ENCODE measurements at places on chromosomes 6 and 20.

DNA sequence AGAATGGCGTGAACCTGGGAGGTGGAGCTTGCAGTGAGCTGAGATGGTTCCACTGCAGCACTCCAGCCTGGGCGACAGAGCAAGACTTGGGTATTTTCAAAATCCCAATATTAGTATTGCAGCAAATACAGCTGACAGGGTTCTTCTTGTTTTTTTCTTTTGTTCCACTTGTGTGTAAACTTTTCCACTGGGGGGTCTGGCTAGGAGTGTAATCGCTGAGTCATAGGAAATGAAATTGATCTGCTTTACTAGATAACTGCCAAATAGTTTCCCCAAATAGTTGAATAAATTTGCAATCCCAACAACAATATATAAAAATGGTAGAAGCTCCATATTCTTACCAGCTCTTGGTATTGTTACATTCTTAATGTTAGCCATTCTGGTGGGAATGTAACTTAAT lies 526.0 kb upstream of the SOX4 start:
- DNase-seq = no peak

DNA sequence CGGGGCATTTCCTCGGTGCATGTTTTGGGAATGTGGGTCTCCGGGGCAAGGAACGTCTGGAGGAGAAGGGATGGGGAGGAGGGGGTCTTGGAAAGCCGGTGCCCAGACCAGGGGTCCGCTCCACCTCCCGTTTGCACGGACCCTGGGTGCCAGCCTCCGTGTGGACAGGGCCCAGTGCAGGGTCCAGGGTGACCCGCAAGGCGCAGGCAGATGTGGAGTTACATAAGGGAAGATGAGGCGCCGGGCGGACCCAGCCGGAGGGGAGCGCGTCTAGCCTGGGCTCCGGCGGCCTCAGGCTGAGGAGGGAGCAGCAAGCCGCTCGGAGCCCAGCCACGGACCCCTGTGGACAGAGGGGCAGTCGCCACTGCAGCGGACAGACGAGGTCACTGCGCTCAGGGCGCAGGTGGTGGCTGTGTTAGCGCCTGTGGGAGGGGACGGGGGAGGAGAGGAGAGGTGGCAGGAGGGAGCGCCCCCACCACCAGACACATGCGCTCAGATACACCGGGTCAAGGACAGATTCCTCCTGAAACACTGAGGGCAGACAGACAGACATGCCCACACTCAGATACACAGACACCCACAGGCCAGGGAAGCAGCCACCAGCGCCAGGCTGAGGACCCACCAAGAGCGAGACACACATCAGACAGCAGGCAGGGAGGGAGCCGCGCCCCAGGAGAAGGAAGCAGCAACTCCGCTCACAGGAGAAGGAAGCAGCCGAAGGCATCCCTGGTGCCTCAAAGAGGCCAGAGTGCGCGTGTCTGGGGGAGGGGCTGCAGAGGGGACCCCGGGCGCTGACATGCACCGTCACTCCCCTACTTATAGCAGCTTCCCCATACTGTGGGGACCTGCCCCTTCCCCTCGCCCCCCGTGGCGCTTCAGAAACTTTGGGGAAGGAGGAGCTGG lies 839 bp upstream of the HRH3 start:
- no peak for DNase-seq

- peak; percentile 43 for DNase-seq
Measured at GRCh38 chr6:34679552-34680253, 16.9 kb downstream of the ILRUN start.

DNA sequence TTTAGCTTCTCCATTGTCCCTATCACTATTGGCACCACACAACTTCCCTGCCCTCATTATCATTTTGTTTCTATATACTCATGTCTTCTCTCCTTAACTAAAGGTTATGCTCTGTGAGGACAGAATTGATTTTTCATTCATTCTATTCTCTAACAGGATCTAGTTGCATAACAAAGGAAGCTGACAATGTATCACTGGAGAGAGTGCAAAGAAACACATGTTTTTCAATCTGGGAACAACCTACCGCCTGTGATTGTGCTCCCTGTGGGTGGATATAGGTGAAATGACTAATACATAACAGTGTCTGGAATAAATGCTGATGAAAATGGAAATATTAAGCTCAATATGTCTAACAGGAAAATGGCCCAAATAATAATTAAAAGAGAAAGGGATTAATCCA lies 56.6 kb downstream of the COL12A1 start:
- peak; percentile 65 for DNase-seq

DNA sequence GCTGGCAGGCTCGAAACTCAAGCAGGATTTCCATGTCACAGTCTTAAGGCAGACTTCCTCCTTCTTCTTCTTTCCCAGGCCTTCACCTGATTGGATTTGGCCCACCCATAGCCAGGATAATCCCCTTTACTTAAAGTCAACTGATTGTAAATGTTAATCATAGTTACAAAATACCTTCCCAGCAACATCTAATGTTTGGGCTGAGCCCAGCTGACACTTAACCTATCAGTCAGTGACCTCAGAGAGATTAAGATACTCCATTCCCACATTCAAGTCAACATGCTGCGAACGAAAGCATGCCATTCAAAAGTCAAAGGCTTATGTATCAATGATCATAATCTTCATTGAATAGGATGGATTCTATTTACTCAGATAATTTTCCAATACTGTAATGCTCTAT lies 16.0 kb downstream of the MAP7 start:
- DNase-seq = no peak

- no peak for DNase-seq
Measured at GRCh38 chr6:95413789-95414188, 163.5 kb upstream of the MANEA start.

- no peak for DNase-seq
Measured at GRCh38 chr20:61976644-61977418, 88.8 kb downstream of the TAF4 start.

GRCh38 chr20:41248368-41249024 lies 69.0 kb downstream of the ZHX3 start:
- peak; percentile 46 for DNase-seq

GRCh38 chr20:38271608-38272120 lies 11.1 kb upstream of the KIAA1755 start:
- DNase-seq = peak; percentile 37

GRCh38 chr6:44776344-44776743 lies 388.8 kb downstream of the CDC5L start:
- DNase-seq = no peak

DNA sequence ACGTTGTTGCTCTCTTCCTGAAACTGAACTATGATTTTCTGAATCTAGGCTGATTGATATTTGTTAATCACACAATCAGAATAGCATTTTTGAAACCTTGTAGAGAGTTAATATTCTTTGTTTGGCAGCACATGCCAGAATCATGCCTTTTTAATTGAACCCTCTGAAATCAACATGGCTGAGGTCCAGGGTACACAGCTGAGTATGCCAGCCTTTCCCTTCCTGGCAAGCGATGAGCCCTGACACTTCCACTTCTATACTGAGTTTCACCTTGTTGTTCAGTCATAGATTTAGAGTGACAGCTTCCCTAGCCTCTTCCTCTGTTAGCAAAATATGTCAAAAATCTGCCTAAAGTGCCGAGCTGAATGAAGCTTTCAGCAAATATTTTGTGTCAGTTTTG lies 6.8 kb downstream of the HDDC2 start:
- DNase-seq = no peak

GRCh38 chr20:45039475-45039820 lies 61.5 kb downstream of the KCNS1 start:
- DNase-seq = peak; percentile 57

DNA sequence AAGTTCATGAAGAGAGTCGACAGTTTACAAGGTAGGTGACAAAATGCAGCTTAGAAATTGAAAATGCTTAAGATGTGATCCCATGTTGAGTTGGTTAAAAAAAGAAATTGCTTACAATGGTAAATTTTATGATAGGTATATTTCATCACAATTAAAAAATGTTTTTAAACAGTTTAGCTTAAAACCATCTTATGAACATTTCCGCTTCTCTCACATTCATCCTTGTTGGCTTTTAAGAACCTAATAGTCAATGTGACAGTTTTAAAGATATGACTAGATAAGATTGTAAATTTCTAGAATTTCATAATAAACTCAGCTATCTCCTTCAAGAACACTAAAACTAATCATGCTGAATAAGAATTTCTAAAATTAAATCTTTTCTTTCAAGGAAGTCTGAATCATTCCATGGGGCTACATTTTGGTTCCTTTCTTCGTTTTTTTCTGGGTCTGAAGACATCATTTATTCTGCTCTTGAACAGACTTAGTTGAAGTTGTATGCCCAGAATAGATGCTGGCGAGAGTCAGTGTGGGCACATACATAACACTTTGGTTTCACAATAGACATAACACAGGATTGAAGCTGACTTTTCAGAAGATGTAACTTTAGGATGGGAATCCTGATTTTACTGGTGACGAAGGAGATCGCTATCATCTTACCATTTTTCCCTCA lies 35.9 kb upstream of the LTV1 start:
- DNase-seq = no peak

DNA sequence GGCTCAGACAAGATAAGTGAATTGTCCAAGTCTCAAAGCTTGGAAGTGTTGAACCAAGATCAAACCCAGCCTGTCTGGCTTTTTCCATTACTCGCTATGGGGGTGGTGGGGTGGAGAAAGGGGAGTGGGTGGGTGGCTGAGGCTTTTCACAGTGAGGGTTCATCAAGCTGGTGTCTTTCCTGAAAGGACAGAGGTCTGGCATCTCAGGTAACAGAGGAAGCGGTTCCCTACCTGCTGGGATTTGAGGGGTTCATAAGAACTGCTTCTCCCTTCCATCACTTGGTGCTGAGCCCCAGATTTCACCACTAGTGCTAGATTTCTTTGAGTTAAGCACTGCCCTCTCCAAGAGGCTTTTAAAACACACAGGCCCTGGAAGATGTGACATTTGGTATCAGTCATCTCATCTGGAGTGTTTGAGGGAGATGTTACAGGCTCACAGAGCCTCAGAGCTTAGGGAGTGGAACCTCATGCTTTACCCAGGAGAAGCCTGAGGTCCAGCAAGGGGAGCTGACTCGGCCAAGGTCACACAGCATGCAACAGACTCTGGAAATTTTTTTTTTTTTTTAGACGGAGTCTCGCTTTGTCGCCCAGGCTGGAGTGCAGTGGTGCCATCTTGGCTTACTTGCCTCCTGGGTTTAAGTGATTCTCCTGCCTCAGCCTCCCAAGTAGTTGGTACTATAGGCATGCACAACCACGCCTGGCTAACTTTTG lies 6.0 kb upstream of the VEGFA start:
- DNase-seq = no peak

GRCh38 chr6:170378502-170378901 lies 71.9 kb downstream of the FAM120B start:
- no peak for DNase-seq

DNA sequence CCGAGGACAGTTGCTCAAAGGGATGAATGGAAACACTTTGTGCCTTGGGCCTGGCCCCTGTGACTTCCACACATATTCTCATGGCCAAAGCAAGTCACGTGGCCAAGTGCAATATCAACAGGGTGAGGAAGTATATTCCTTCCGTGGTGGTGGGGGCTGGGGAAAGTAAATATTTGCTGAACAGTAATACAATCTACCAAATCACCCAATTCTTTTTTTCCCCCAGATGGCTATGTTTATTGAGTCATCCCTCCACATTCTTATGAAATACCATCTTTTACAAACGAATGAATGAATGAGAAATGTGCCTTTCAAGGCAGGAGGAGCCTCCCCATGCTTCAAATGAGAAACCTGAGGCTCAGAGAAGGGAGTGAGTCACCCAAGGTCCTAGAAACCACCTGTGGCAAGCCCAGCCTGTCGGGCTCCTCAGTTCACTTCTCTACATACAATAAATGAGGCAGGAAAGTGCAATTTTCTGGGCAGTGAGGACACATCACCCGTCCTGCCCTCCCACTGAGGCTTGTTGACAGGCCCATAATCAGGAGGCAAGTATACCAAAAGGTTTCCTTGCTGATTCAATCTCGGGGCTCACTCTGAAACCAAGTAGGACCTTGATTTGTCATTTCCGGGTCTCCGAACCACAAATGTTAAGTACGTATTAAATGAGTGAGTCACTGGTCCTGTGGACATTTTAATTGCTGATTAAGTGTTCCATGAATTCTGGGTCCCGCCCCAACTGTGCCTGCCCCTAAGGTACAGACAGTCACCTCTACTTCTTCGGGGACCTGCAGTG lies 25.3 kb upstream of the TOP1 start:
- peak; percentile 92 for DNase-seq

GRCh38 chr6:39922821-39923220 lies 11.4 kb downstream of the MOCS1 start:
- DNase-seq = no peak

DNA sequence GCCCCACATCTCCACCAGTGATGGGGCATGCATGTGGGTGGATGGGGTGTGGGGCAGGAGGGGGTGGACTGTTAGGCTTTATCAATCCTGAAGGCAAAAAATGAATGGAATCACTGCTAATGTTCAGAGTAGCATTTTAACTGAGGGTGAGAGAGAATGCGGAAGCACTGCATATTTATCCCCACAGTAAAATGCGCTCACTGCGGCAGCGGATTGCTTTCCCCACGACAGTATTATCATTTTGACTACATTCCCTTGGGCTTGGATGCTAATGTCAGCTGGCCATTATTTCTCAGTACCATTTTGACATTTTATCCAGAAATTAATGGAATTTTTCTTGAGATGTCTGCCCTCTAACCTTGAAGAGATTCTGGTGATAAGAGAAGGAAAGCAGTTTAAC lies 13.4 kb downstream of the ALDH8A1 start:
- DNase-seq = no peak

- peak; percentile 72 for DNase-seq
Measured at GRCh38 chr6:139711804-139712585, 337.5 kb upstream of the CITED2 start.

DNA sequence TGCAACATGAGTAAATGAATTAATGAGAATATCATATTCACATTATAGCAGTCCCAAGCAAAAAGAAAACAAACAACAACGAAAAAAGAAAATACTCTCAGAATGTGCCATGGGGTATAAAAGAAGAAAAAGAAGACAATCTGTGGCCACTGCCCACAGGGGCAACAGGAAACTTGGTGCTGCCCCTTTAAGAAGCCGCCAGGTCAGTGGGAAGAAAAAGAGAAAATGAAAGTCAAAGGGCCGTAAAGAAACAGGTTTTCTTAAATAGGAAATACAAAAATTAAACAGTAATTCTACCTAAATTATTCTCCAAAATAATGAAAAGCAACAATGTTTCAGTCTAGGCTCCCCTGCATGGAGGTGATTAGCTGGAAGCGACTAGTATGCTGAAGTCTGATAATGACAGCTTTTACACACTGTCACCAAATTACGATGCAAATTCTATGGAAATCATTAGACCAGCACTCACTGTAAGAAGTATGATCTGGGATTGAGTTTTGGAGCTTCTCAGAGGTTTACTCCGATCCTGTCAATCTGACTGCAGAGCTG lies 23.6 kb downstream of the GMDS start:
- no peak for DNase-seq

GRCh38 chr20:35985806-35986205 lies 17.4 kb downstream of the CNBD2 start:
- DNase-seq = no peak

GRCh38 chr6:108793516-108794251 lies 54.5 kb upstream of the ARMC2 start:
- no peak for DNase-seq

- no peak for DNase-seq
Measured at GRCh38 chr6:46882645-46883044, 39.1 kb downstream of the ADGRF5 start.

Measured in fibroblast of the aortic adventitia (primary cell).